Transverse colon (tissue), 4 donors: ENCODE measurements at places on chromosomes 6 and 20. TPM values are rescaled to one million over a fixed set of nuclear protein-coding genes. Genes with fewer than 3 reads are reported as not detected.

Gene ANGPT4
- total RNA-seq: not detected

Gene FYN
- total RNA-seq: 64.0 TPM

Gene ZNF831
- 0.96 TPM for total RNA-seq

Gene SLX4IP
- total RNA-seq: 7.1 TPM

Gene EYS
- 0.41 TPM for total RNA-seq

Gene SFTA2
- not detected for total RNA-seq

Gene PCK1
- 744 TPM for total RNA-seq

Gene FAM50B
- 5.2 TPM for total RNA-seq

Gene EBF4
- 101 TPM for total RNA-seq

Gene PNLDC1
- not detected for total RNA-seq

Gene SIRPG
- not detected for total RNA-seq

Gene MOG
- not detected for total RNA-seq

DNA sequence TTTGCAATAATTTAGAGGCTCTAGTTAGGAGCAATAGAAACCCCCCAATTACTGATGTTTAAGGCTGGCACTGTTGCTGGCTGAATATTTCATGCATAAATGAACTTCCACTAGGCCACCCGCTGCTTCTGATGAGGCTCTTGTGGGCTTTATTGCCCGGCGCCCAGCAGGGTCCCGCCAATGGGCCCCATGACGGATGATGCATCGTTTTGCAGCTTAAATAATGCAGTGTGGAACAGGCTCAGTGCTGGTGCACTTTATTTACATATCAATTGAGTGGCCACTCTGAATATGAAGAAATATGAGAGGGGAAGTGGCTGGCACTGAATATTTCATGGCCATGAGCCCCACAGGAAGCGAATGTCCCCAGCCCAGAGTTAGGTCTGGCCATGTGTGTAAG, 155.3 kb upstream of the MAFB start:
- H3K4me1 ChIP-seq: no peaks in the 10 kb centered on the region
- H3K27me3 ChIP-seq: peaks cover 5% of the 10 kb centered on the region
- H3K36me3 ChIP-seq: no peaks in the 10 kb centered on the region
- no peak for DNase-seq
- no peak overlapping the region for H3K27ac ChIP-seq

DNA sequence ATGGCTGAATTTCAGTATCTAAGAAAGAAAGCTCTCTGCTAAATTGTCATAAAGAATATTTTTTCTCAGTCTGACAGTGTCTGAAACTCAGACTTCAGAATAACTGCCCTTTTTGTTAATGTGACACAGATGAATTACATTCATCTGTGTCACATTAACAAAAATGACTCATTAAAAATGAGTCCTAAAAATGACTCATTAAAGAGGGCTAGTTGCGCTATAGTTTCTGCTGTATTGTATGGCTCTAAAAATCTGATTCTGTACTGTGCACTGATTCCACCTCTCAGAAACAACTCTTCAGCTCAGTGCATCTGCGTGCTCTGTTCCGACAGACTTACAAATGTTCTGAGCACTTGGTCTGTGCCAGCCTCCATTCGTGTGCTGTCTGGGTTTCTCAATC, 15.0 kb downstream of the RNF114 start:
- H3K4me3 ChIP-seq: no peak overlapping the region
- H3K4me1 ChIP-seq: no peaks in the 10 kb centered on the region
- DNase-seq: no peak
- H3K27ac ChIP-seq: no peak overlapping the region

DNA sequence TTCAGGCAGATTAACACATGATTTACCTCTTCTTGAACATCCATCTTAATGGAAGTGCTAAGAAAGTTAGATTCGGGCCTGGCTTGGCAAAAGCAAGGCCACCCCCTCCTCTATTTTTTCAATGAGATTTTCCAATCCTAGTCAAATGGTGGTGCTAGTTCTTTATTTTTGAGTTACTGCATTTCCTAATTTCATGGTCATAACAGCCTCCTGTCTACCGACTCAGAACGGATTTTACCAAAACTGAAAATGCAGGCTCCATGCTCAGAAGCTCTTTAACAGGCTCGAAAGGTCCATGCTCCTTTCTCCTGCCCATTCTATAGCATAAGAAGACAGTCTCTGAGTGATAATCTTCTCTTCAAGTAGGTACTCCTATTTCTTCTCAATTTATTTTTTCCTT, 117.2 kb upstream of the ESR1 start:
- H3K27me3 ChIP-seq: no peaks in the 10 kb centered on the region
- peaks cover 5% of the 10 kb centered on the region for H3K4me1 ChIP-seq
- H3K27ac ChIP-seq: peak overlapping the region; percentile 67
- H3K36me3 ChIP-seq: no peaks in the 10 kb centered on the region
- H3K4me3 ChIP-seq: no peak overlapping the region

- H3K4me3 ChIP-seq: no peak within 1 kb of the TSS
- DNase-seq: no peak
- H3K36me3 ChIP-seq: no peaks in the 10 kb centered on the region
- H3K27ac ChIP-seq: no peak within 1 kb of the TSS
Observed at GRCh38 chr20:21397341-21398108, at the start of gene NKX2-4. Gene NKX2-4, minus strand, starts transcription at chr20:21397526. Its CDS starts 127 bp downstream, at chr20:21397399.

GRCh38 chr6:52305948-52306767, 21.6 kb upstream of the MCM3 start:
- H3K4me3 ChIP-seq: no peak overlapping the region
- H3K4me1 ChIP-seq: peaks cover 29% of the 10 kb centered on the region
- H3K36me3 ChIP-seq: no peaks in the 10 kb centered on the region
- H3K27me3 ChIP-seq: no peaks in the 10 kb centered on the region
- peak overlapping the region; percentile 76 for H3K27ac ChIP-seq

DNA sequence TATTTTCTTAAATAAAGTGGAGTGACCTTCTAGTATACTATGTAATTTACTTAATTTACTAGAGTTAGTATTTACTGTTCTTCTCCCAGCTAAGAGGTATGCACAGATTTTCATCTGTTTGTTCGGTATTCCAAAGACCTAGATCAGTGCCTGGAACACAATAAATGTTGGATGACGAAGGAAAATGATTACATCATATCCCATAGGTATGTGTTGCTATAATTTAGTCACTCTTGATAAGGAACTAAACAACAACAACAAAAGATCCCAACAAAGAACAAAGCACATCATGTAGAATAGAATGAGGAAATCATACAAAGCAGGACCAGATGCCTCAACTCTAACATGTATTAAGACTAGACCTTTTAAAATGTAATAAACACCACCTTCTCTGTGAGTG, 89.6 kb upstream of the ADGRF1 start:
- H3K4me3 ChIP-seq: no peak overlapping the region
- no peak overlapping the region for H3K27ac ChIP-seq
- DNase-seq: no peak
- no peaks in the 10 kb centered on the region for H3K36me3 ChIP-seq
- peaks cover 37% of the 10 kb centered on the region for H3K4me1 ChIP-seq
- H3K27me3 ChIP-seq: no peaks in the 10 kb centered on the region

GRCh38 chr6:112061605-112062004, 7.7 kb downstream of the CCN6 start:
- H3K27me3 ChIP-seq: no peaks in the 10 kb centered on the region
- no peaks in the 10 kb centered on the region for H3K4me1 ChIP-seq
- DNase-seq: no peak
- no peak overlapping the region for H3K4me3 ChIP-seq
- no peak overlapping the region for H3K27ac ChIP-seq
- H3K36me3 ChIP-seq: no peaks in the 10 kb centered on the region

GRCh38 chr6:144007478-144008119, 460 bp downstream of the PLAGL1 start:
- H3K36me3 ChIP-seq: no peaks in the 10 kb centered on the region
- peak overlapping the region; percentile 37 for H3K4me3 ChIP-seq
- H3K27me3 ChIP-seq: no peaks in the 10 kb centered on the region

DNA sequence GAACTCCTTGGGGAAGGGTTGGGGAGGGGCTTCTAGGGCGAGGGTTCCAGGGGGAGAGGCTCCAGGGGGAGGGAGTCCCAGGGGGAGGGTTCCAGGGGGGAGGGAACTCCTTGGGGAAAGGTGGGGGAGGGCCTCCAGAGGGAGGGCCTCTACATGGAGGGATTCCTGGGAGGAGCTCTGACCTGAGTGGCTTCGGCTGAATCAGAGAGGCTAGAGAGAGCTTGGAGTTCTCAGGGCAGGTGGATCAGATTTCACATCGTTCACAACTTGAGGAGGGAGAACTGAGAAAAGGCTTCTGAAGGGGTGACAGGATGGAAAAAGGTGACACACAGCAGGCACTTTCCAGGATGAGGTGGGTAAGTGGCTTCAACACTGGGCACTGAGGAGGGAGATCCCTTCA, 49.1 kb downstream of the DAAM2 start:
- DNase-seq: no peak
- no peaks in the 10 kb centered on the region for H3K36me3 ChIP-seq
- no peaks in the 10 kb centered on the region for H3K27me3 ChIP-seq
- H3K4me1 ChIP-seq: peaks cover 4% of the 10 kb centered on the region

DNA sequence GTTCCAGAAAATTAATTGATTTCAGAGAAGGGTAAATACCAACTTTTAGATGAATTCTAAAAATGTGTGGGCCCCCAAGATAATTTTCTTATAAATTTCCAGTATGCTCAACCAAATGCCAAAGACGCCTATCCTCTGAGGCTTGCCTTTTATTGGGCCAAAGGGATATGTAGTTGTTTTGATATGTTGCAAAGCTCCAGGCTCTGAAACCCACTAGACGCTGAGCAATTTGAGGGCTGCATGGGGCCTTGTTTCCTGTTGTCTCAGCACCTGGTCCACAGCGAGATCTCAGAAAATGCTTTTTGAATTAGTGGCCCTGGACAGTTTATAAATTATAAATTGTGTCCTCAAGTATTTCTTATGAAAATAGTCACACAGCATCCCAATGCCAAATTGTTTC, 397.2 kb downstream of the SAMD5 start:
- no peaks in the 10 kb centered on the region for H3K27me3 ChIP-seq
- H3K4me1 ChIP-seq: no peaks in the 10 kb centered on the region
- H3K27ac ChIP-seq: no peak overlapping the region
- no peak for DNase-seq
- no peak overlapping the region for H3K4me3 ChIP-seq

DNA sequence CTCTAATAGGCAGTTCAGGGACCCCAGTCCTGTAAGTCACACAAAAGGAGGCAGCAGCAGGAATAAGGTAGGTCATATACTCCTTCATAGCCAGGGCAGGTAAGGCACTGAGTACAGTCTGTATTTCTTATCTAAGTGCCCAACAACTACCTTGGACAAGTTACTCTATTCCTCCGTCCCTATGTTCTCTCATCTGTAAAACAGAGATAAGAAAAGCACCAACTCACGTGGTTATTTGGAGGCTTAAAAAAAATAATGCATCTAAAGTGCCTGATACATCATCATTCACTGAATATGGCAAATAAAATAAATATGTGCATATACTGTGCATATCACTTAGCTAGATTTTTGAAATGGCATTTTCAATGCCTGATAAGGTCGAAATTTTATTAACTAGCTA, 298.1 kb upstream of the CDYL start:
- no peak overlapping the region for H3K4me3 ChIP-seq
- no peak overlapping the region for H3K27ac ChIP-seq
- no peaks in the 10 kb centered on the region for H3K36me3 ChIP-seq
- no peaks in the 10 kb centered on the region for H3K4me1 ChIP-seq
- DNase-seq: no peak

DNA sequence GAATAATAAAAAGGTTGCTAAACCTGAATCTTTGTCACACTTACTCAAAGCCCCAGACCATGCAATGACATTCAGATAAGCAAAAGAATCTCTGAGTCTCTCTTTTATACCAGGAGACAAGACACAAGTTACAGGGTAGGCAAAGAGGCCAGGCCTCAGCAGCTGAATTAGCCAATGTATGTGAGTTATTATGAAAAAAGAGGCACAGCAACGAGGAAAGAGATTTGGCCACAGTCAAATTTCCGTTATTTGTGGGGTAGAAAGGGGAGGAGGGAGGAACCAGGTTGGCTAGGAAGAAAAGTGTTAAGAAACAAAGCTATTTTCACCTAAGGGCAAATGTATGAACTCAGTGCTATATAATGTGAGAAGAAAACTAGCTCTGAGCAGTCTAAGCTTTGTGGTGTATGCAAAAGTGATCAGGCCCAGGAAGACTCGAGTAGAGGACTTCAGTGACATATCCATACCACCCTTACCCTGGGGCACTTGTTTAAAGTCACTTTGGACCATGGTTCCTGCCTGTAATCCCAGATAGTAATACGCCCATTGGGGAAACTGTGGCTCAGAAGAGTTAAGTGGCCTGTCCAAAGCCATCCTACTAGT, 19.1 kb downstream of the IPCEF1 start:
- H3K27me3 ChIP-seq: no peaks in the 10 kb centered on the region
- H3K4me1 ChIP-seq: no peaks in the 10 kb centered on the region
- no peaks in the 10 kb centered on the region for H3K36me3 ChIP-seq
- no peak for DNase-seq

GRCh38 chr20:45857882-45858216, 435 bp downstream of the ZSWIM3 start:
- peak overlapping the region; percentile 95 for H3K4me3 ChIP-seq
- peak overlapping the region; percentile 87 for H3K27ac ChIP-seq
- no peak for DNase-seq
- H3K27me3 ChIP-seq: no peaks in the 10 kb centered on the region

GRCh38 chr6:4829089-4829488, 52.9 kb downstream of the CDYL start:
- H3K27ac ChIP-seq: no peak overlapping the region
- H3K4me1 ChIP-seq: no peaks in the 10 kb centered on the region
- DNase-seq: no peak
- no peak overlapping the region for H3K4me3 ChIP-seq
- H3K27me3 ChIP-seq: no peaks in the 10 kb centered on the region

- H3K4me1 ChIP-seq: no peaks in the 10 kb centered on the region
- H3K4me3 ChIP-seq: no peak overlapping the region
- no peaks in the 10 kb centered on the region for H3K36me3 ChIP-seq
- H3K27me3 ChIP-seq: no peaks in the 10 kb centered on the region
Observed at GRCh38 chr6:85756982-85757381, 114.3 kb upstream of the SYNCRIP start.

DNA sequence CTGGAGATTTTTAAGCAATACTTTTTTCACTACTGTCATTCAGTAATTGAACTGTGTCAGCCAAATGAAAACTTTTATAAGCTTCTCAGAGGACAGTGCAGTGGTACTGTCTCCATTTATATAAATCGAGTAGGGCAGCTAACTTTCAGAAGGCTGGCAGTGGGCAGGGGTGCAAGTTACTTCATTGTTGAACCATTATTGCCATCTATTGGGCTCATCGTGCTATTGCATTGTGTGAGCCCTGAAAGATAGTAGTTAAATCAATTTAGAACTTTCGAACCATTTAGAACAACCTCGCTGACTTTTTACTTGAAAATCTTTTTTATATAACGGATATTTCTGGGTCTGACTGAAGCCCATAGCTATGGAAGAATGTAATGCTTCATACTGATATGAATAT, 347.8 kb upstream of the PLCB4 start:
- no peak for DNase-seq
- H3K4me3 ChIP-seq: no peak overlapping the region
- H3K27me3 ChIP-seq: no peaks in the 10 kb centered on the region

- H3K4me1 ChIP-seq: no peaks in the 10 kb centered on the region
- H3K36me3 ChIP-seq: no peaks in the 10 kb centered on the region
- peak overlapping the region; percentile 11 for H3K27ac ChIP-seq
Observed at GRCh38 chr6:166595061-166595780, 8.7 kb upstream of the RAMACL start.

GRCh38 chr6:43115365-43115764, 39.3 kb downstream of the PTK7 start:
- H3K36me3 ChIP-seq: no peaks in the 10 kb centered on the region
- no peak overlapping the region for H3K4me3 ChIP-seq
- H3K4me1 ChIP-seq: peaks cover 10% of the 10 kb centered on the region
- H3K27ac ChIP-seq: no peak overlapping the region
- DNase-seq: no peak
